ENCODE measurements at places on chromosomes 2 and 18.

GRCh38 chr2:229586012-229586411 lies 128.3 kb downstream of the DNER start:
- no peak for DNase-seq

GRCh38 chr2:47323822-47324171 lies 79.2 kb upstream of the MSH2 start:
- no peak for DNase-seq

- DNase-seq = no peak
Observed at GRCh38 chr2:109213646-109214433, 84.8 kb downstream of the SH3RF3 start.

DNA sequence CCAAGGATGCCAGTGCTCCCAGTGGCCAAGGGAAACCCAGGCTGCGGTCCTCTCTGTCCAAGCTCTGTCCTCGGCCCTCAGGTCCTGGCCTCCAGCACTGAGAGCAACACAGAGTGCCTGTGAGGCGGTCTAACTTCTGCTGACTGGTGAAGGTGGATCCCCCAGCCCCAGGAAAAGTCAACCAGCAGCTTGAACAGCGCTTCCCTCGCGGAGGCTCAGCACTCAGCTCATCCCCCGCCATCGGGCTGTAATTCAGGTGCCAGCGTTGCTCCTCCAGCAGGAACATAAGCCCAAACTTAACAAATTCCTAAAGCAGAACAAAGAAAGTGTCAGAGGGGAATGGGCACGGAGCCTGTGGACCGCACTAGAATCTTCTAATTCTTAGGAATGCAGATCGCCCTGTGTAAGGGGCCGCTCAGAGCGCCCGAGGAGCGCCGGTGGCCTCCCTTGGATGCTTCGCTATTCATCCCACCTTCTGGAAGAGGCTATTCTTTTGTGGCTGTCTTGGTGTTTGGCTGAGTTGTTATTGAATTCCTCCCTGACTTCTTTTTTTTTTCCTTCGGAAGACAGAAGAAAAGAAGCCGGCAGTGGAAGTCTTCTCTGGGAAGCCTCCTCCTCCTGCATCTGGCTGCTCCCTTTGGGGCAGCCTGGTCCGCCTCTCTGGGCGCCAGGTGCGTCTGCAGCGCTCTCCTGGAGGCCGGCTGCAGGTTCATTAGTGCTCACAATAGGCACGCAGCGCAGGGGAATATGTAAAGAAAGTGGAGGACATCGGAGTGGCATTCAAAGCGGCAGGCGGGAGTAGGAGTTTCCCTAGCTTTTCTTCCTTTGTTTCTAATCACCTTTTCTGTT lies 905.6 kb downstream of the TSN start:
- no peak for DNase-seq

Measured in HEK293T (cell line).